RPMI7951 (cell line): ENCODE measurements at places on chromosomes 1 and 21. TPM values are rescaled to one million over a fixed set of nuclear protein-coding genes. Genes with fewer than 3 reads are reported as not detected.

KRTAP7-1 gene
- not detected in 2 replicates for total RNA-seq

RALGPS2 gene
- total RNA-seq, result 9.2 and 18.1 TPM in 2 replicates

DNA sequence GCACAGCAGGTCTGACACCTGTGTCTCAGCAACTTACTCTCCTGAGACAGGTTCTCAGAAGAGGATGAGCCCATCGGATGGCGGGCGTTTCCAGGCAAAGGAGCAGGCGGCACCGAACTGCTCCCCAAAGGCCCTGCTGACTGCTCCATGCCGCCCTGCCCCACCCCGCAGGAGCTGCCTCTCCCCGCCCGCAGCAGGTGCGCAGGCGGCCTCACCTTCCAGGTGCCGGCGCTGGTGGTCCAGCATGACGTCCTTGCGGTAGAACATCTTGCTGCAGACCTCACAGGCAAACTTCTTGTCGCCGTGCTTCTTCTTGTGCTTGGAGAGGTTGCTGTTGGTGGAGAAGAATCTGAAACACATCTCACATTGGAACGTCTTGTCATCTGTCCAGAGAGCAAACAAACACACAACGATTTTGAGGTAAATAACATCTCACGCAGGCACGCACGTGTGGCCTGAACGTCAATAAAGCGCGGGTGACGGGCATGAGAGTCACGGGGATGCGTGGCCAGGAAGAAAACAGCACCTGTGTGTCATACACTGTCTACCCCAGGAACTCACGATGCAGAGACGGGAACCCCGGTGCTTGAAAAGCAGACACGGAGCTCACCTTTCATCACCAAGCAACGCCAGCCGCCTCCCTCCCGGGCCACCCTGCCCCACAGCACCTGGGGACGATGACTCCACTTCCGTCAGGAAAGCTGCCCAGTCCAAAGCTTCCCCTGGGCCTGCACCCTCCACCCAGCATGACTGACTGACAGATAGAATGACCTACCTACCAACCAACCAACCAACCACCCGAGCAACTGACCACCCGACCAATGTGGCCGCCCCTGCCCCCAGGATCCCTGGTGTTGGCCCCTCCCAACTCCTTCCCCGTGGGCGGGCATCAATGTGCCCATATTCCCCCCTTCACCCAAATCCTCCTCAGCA is 50.9 kb downstream of the PRDM15 start:
- peak; percentile 33 for DNase-seq

DNA sequence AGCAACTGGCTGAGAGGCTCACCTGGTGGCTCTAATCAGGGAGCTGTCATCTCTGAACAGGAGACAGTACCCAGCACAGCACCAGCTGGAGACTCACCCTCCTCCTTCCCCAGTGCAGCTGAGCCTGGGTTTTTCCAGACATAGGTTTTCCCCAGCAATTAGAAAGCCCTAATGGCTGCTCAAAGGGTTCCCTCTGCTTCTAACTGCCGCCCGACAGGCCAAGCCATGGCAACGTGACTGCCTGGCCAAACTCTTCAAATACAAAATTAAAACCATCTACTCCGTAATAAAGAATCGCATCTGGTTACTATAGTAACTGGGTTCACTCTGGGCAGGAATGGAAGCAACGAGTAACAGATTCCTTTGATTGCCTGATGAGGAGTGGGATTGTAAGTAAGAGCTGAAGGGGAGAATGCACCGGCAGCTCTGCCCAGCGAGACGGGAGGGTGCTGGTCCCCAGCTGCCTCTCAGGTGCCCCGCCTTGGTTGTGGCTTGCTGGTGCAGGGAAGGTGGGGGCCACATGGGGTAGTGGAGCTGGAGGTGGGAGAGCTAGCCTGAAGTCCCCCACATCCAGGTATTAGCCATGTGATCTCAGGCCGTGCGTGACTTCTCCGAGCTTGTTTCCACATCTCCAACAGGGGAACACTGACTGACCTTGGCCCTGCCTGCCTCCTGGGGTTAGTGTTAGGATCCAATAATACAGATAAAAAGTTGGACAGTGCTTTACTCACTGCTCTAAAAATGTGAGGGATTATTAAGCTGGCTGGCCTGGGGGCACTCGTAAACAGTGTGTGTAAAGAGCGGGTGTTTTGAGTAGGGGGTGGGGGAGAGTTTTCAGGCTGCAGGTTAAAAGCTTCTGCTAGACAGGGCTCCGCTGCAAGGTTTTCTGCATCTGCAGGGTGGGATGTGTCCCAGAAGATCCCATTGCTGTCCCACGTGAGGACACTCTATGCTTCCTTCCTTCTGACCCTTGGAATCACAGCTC is 94.2 kb downstream of the KCNN3 start:
- DNase-seq, result no peak

CFAP141 gene
- total RNA-seq, result not detected in 2 replicates

GRCh38 chr1:60984062-60984799 is 98.1 kb upstream of the NFIA start:
- no peak for DNase-seq

CACNA1S gene
- total RNA-seq, result not detected in 2 replicates

GRCh38 chr1:3837685-3838084 is 19.3 kb downstream of the CEP104 start:
- no peak for DNase-seq

DNA sequence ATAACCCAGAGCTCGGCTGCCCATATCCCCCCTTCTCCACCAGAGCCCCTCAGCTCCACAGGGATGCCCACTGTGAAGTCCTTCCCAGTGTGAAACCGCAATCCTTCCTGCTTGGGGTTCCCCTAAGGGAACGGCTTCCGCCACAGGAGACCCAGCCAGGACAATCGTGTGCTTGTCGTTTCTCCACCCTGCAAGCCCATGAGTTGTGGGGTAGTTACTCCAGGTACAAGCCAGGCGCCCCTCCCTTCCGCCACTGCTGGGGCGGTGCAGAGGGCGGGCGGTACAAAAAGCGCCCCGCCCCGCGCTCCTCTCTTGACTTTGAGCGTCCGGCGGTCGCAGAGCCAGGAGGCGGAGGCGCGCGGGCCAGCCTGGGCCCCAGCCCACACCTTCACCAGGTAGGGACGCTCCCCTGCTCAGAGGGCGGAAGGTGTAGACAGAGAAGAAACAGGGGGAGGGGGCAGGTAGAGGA is at the start of gene TINAGL1:
TINAGL1 (plus strand) TSS at position 315 of the 469 bp plus-strand sequence. CDS start 634 bp downstream, outside the sequence.
- DNase-seq, result peak; percentile 51

- DNase-seq, result no peak
Observed at GRCh38 chr1:46393510-46393909, 607 bp upstream of the FAAH start.

DNA sequence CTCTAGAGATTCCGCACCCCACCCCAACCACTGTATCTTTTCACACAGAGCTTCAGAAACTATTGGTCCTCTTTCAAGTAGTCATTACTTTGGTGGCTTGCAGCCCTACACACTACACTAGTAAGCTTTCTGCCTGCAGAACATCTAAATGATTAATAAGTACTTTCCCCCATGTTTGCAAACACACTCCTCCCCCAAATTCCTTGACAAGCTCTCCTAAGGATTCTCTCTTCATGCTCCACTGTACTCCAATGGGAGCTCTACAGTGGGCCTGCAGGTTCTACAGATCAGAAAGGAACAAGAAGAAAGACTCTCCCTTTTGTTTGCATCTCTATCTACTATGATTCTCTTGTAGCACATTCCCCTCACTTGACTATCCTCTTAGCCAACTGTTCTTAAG is 16.3 kb upstream of the NUF2 start:
- no peak for DNase-seq

- no peak for DNase-seq
Observed at GRCh38 chr1:6097117-6097595, 51.5 kb downstream of the KCNAB2 start.

DNA sequence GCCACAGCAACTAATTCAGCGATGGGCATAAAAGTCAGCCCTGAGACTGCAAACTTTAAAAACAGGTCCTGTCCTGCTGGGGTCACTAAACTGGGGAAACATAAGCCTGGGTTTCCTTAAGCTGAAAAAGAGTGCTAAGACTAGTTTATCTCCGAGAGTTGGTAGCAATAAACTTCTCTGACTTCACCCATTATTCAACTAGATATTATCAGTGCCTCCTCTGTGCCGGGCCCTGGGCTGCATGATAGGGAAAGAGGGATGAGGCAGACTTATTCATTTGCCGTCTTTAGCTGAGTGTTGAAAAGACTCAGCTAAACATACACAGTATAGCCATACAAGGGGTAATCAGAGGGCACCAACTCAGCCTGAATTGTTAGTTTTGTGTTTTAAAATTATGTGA is 33.0 kb downstream of the AK2 start:
- DNase-seq, result no peak

DNA sequence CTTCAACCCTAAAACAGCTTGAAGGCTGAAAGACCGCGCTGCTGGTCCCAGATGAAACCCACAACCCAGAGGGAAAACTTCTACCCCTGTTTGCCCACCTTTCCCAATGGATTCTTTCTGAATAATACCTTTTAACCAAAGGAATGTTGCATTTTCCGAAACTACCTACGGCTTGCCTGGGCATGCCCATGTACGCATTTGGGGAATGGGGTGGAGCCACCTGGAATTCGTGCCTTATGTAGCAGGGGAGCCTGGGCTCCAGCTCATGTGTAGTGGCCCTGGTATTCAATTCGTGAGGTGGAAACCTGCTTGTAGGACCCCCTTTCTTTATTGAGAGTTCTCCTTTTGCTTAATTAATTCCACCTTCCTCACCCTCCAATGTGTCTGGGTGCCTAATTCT is 256.6 kb upstream of the RGS18 start:
- no peak for DNase-seq

PBXIP1 gene
- 14.7 and 23.3 TPM in 2 replicates for total RNA-seq

- no peak for DNase-seq
Observed at GRCh38 chr1:45673956-45674355, 12.4 kb downstream of the GPBP1L1 start.

- DNase-seq, result no peak
Observed at GRCh38 chr1:111195002-111195684, 5.3 kb downstream of the DENND2D start.

GRCh38 chr1:44405798-44406736 is 1.0 kb downstream of the RNF220 start:
- DNase-seq, result no peak

DNA sequence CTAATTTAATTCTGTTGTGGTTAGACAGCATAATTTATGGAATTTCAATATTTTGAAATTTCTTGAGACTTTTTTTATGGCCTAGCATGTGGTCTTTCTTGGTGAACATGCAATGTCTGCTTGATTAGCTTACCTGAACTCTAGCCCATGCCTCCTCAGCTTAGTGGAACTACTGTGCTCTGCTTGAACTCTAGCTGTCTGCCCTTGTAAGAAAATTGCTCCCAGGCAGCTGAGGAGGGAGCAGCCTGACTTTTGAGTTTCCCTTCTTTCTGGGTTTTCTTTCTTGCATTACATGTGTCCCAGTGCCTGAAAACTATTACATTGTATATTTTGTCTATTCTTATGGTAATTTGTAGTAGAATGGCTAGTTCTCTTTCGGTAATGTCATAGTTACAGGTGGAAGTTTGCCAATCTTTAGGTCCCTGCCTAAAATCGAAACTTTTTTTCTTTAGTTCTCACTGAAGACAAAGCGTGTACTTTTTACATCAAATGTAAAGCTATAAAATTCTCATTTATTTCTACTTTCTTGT is 105.3 kb downstream of the MAST2 start:
- no peak for DNase-seq

DNA sequence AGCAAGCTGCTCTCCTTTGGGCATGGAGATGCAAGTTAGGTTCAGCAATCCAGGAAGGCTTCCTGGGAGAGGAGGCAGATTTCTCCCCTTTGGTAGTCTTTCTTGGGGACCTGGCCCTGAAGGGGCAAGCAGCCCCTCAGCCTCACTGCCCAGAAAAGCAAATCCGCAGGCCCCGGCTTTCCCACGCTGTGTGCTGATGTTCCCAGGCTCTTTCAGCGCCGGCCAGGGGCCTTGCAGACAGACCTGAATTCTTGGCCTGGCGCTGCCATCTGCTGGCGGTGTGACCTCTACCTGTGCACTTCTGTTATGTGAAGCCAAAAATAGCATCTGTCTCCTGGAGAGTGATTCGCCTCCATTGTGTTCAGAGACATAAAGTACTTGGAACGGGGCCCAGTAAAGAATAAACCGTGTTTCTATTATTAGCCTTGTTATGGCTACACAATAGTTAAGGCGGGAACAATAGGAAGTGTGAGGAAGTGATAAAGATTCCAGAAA is 64.8 kb downstream of the ALPL start:
- peak; percentile 64 for DNase-seq

- DNase-seq, result peak; percentile 23
Observed at GRCh38 chr1:38872401-38873026, 634 bp downstream of the MYCBP start.

GRCh38 chr1:219277304-219278105 is 103.8 kb downstream of the LYPLAL1 start:
- DNase-seq, result no peak

OLIG2 gene
- 0.72 and 0.88 TPM in 2 replicates for total RNA-seq

DNA sequence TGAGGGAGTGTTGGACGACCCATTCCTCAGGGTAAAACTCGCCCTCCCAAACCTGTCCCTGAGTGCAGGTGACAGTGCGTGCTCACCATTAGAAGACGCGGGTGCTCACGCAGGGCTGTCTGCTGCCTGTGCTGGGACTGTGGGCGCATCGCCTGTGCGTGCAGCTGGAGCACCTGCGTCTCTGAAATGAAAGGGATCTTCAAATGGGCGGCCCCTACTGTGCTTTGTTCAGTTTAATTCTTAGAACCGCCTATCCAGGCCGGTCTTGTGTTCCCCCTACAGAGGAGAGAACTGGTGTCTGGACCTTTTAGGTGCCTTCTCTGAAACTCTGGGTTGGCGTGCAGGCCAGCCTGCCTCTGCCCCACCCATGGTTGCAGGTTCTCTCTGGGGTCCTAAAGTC is 125.8 kb downstream of the PCBP3 start:
- no peak for DNase-seq

DNA sequence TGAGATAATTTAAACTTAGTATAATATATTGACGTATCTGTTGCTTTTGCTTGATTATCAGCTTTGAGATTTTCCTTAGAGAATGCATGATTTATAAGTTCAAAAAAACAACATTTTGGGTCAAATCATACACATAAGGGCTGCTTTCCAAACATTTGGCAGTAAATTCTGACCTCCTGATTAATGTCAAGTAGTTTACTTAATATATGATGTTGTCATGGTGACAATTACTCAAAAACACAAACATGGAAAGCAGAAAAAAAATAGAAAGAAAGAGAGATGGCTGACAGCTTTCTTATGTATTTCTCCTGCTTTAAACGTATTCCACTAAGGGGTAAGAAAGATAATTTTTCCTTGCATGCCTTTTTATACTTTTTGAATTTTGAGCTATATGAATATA is 258.2 kb upstream of the C1orf105 start:
- DNase-seq, result no peak

DNA sequence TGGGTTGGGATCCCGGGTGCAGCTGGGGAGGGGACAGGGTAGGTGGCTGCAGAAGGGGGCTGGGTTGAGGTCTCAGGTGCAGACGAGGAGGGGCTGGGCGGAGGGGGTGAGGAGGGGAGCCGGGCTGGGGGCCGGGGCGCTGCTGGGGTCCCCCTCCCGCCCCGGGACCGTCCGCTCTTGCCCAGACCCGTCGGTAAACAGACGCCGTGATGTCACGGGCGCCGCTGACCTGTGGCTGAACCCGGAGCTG is 22.3 kb downstream of the DHRS3 start:
- no peak for DNase-seq
